ENCODE measurements at places on chromosomes 2 and 18. TPM values are rescaled to one million over a fixed set of nuclear protein-coding genes. Genes with fewer than 3 reads are reported as not detected.

DNA sequence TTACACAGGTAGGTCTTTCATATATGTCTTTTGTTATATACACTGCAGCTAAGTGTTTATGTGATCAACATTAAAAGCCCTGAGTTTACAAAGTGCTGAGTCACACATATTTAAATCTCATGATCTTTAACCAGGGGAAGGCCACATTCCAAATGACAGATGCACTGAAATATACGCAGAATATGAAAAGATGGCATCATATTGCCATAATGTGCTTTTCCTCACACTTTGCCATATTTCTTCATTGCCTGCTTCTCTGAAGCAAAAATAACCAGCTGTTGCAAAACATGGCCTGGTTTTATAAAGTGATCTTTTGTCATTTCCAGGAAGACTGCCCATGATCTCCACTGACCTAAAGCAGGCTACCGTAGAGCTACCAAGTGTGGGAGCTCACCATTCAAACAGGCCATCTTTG is 93.5 kb upstream of the MAPRE2 start:
- DNase-seq = no peak

The ACTG2 gene
- total RNA-seq = 0.22 TPM

The SERPINB7 gene
- not detected for total RNA-seq

GRCh38 chr2:127619877-127620705 is 25.9 kb upstream of the GPR17 start:
- no peak for DNase-seq

DNA sequence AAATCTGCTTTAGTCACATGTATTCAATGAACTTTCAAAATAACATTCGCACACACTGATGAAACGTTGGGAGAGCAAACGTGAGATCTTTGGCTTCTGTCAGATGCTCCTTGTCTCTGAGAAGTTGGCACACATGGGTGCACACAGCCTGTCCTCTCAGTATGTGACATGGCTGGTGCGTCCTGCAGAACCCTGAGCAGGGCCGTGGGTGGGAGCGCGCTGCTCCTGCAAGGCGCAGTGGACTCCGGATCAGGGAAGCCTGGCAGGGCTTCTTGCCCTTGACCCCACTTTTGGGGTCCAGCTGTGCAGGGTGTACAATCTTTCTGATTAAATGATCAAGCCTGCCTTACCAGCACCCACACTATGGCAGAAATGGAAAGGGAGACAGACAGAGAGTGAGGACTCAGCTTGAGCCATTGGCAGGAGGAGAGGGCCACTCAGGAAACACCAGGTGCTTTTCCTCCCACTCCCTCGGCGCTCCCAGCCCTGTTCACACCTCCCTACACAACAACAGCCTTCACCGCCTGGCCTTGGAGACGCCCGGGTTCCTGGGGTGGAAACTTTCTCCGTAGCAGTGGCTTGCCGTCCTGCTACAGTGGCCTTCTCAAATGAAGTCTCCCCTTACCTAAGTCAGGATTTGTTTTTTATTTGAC is 108.4 kb upstream of the SNTG2 start:
- no peak for DNase-seq

DNA sequence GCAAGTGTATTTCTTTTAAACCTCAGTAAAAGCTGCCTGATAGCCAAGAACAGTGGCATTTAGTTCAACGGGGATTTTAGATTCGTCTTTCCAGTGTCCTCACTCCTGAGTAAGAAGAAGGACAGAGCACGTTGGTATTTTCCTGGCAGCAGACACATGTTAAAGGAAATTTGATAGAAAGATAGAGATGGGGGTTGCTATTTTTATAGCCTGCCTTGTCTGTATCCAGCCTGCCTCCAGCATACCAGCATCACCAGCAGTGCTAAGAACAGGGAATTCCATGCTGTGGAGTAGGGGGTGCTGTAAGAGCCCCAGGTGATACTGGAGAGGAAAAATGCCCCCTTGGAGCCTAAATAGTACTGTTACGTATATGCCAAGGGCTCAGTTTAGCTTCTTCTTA is 1.1 kb upstream of the SMYD1 start:
- no peak for DNase-seq

The TXNL1 gene
- total RNA-seq = 50.6 TPM

GRCh38 chr2:158772306-158773078 is 22.6 kb upstream of the DAPL1 start:
- DNase-seq = no peak

The DPYSL5 gene
- total RNA-seq = not detected

DNA sequence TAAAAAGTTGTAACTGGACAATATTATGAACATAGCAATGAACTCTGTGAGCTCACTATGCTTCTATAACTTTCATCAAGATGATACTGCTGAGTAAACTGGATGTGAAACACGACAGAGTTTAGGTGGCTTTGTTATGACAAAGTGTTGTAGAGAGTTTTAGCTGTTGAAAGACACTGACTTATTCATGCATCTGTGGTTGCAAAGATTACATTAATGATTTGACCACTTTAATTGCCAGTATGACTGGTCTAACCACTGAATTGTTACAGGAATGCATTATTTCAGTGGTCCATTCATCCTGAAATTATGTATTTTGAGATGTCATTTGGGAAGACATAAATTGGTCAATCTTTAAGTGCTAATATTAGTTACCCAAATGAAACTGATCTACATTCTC is 117.9 kb downstream of the SPHKAP start:
- DNase-seq = no peak

The NXPH2 gene
- not detected for total RNA-seq

- no peak for DNase-seq
Observed at GRCh38 chr2:206688990-206689389, 29.2 kb downstream of the DYTN start.

The UGT1A4 gene
- total RNA-seq = not detected

The C2orf72 gene
- 0.47 TPM for total RNA-seq

- DNase-seq = no peak
Observed at GRCh38 chr2:160940271-160940670, 220.0 kb upstream of the TANK start.

The IL18R1 gene
- total RNA-seq = 40.3 TPM

The SRD5A2 gene
- total RNA-seq = not detected

DNA sequence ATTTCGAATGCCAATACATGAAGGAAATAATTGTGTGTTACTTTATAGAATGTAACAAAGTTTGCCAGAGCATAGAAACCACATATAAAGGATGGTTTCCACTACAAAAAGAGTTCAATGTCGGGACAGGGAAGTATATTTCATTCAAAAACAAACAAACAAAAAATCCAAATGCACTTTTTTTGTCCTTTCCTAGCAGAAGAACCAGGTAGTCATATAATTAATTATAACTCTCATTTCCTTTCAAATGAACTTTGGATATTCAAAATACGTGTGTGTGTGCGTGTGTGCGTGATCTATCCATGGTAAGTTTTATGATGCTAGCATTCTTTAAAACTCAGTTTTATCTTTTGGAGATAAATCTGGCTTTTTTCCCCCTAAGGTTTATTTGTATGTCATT is 8.3 kb downstream of the FN1 start:
- DNase-seq = no peak

DNA sequence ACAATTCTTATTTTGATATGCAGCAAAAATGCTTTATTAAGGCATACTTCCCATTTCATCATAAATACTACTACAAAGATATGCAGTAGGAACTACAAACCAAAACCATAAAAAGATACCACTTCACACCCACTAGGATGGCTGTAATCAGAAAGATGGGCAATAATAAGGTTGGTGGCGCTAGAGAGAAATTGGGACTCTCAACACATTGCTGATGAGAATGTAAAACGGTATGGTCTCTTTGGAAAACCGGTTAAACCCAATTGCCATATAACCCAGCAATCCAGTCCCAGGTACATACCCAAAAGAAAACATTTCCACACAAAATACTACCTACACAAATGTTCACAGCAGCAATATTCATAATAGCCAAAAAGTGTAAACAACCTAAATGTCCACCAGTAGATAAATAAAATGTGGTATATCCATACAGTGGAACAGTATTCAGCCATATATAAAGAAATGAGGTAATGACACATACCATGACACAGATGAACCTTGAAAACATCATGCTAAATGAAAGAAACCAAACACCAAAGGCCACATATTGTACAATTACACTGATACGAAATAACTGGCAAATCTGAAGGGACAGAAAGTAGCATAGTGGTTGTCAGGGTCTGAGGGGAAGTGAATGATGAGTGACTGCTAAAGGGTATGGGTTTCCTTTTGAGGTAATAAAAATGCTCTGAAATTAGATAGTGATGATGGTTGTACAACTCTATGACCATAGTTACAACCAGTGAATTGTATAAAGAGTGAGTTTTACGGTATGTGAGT is 12.7 kb downstream of the SP3 start:
- no peak for DNase-seq

DNA sequence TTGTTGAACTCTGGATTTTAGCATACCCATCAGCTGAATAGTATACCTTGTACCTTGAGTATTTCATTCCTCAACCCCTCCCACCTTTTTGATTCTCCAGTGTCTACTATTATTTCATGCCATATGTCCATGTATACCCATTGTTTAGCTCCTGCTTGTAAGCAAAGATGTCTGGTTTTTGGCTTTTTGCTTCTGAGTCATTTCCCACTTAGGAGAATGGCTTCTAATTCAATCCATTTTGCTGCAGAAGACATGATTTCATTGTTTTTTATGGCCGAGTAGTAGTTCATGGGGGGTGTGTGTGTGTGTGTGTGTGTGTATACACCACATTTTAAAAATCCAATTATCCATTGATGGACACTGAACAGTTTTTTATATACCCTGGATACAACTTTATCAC is 24.3 kb upstream of the MOCOS start:
- no peak for DNase-seq

The CASP10 gene
- total RNA-seq = 45.2 TPM

The GNAL gene
- total RNA-seq = not detected

The CIB4 gene
- not detected for total RNA-seq

The RAPH1 gene
- 0.74 TPM for total RNA-seq
